Stimulated activated CD4-positive, alpha-beta T cell treated with anti-CD3 and anti-CD28 coated beads, Interleukin-12 subunit alpha, Interleukin-12 subunit beta, amount 100 ng/mL, for 24 hours (primary cell): ENCODE measurements at places on chromosomes 3 and 15.

- DNase-seq = no peak
Measured at GRCh38 chr3:56956906-56957305, 103.6 kb upstream of the SPATA12 start.

DNA sequence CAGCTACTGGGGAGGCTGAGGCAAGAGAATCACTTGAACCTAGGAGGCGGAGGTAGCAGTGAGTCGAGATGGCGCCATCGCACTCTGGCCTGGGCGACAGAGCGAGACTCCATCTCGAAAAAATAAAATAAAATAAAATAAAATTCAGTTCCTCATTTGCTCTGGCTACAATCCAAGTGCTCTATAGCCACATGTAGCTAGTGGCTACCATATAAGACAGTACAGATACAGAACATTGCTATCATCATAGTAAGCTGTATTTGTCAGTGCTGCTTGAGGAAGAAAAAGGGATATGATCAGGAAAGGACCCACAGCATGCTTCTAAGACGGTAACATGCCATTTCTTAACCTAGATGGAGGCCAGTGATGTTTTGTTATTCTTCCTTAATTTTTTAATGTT, 88.7 kb upstream of the CDAN1 start:
- no peak for DNase-seq

DNA sequence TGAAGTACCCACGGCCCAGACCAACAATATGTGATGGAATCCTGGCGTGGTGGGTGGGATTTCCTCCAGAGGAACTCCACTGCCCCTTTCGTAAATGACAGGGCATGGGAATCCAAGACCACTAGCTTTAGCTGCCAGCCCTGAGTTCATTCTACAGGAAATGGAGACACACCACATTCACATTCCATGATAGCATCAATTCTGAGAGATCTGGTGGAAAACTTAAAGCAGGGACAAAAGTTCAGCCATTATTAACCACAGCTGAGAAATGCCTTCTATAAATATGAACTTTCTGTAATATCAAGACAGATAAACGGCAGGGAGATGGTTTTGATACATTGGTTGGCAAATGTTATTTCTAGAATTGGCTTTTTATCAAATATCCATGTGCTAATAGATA, 98.2 kb downstream of the FBN1 start:
- no peak for DNase-seq

GRCh38 chr15:90039996-90040395, 38.9 kb downstream of the ZNF710 start:
- no peak for DNase-seq

GRCh38 chr3:44061961-44062360, 179.7 kb upstream of the TOPAZ1 start:
- DNase-seq = no peak

DNA sequence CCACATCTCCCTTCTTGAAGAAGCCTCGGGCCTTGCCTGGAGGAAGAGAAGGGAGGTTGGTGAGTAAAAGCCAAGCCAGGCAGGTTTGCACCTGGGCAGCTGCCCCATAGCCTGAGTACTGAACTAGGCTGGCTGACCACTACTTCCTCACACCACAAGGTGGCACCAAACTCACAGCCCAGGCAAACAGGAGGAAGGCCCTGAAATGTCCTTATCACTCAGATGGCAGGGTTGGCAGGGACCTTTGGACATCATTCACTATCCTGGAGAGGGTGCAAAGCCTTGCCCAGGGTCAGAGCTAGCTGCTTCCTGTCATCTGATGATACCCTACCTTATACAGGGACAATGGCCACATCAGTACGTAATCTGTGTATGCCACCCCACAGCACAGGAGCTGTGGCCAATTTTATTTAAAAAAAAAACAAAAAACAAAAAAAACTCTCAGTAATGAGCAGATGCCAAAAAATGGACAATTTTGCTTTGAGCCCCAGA, 2.2 kb upstream of the GRAMD2A start:
- DNase-seq = peak; percentile 54

- no peak for DNase-seq
Measured at GRCh38 chr3:38707730-38708129, 58.2 kb upstream of the SCN5A start.

DNA sequence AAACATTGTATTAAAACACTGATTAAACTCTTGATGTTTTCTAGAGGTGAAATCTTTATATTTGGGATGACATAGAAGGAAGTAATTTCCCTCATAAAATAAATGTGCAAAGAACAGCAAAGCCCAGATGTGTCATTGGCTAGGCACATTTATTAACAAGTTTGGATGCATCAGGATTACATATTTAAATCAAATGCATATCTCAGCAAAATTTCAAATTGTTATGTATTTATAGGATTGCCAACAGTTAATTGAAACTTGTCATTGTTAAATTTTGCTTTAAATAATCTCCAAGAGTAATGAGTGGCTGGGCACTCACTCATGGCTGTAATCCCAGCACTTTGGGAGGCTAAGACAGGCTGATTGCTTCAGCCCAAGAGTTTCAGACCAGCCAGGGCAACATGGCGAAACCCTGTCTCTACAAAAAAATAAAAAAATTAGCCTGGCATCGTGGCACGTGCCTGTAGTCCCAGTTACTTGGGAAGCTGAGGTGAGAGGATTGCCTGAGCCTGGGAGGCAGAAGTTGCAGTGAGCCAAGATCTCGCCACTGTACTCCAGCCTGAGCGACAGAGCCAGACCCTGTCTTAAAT, 28.2 kb downstream of the ARIH1 start:
- DNase-seq = no peak

DNA sequence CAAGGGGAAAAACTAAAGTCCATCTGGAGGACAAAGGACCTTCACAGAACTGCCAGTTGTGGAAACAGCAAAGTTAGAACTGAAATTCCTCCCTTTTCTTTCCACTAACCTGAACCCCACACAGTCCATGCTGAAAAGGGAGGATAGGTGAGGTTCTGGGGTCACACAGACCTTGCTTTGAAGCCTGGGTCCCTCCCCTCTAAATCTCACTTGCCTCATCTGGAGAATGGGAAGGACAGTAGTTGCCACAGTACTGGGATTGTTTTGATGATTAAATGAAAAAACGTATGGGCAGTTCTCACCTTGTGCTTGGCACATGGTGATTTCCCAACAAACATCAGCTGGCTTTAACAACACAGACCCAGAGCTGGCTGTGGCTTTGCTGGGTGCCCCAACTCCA, 166.4 kb upstream of the LRIG1 start:
- no peak for DNase-seq

- DNase-seq = no peak
Measured at GRCh38 chr3:191476066-191476772, 15.3 kb downstream of the PYDC2 start.

- DNase-seq = no peak
Measured at GRCh38 chr3:188066141-188066540, 87.8 kb upstream of the LPP start.

GRCh38 chr15:52104532-52105004, 8.0 kb downstream of the BCL2L10 start:
- DNase-seq = no peak

GRCh38 chr3:196096382-196096953, 14.6 kb upstream of the TFRC start:
- DNase-seq = no peak

DNA sequence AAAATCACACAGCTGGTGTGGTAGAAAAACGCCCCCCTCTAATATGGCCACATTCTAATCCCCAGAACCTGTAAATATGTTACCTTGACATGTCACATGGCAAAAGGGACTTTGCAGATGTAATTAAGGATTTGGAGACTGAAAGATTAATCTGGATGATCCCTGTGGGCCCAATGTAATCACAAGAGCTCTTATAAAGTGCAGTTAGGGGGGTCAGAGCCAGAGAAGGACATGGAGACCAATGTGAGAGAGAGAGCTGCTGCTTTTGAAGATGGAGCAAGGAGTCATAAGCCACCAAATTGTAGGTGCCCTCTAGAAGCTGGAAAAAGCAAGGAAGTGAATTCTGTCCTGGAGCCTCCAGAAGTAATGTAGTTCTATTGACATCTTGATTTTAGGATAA, 152.6 kb downstream of the PEX5L start:
- no peak for DNase-seq

DNA sequence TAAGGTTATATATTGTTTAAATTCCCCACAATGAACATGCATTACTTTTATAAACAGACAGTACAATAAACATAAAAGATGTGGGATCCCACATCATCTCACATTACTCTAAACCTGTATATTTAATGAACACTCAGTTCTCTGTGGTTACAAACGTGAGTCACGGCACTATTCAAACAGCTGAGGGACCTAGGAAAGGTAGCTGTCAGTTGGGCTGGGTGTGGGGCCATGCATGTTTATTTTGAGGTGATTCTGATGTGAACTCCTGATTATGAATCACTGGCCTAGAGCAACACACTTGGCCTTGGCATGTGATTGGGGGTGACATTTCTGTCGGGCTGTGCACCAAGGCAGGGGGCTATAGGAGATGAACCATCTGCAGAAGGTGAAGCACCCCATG, 147.6 kb upstream of the HACD2 start:
- no peak for DNase-seq

DNA sequence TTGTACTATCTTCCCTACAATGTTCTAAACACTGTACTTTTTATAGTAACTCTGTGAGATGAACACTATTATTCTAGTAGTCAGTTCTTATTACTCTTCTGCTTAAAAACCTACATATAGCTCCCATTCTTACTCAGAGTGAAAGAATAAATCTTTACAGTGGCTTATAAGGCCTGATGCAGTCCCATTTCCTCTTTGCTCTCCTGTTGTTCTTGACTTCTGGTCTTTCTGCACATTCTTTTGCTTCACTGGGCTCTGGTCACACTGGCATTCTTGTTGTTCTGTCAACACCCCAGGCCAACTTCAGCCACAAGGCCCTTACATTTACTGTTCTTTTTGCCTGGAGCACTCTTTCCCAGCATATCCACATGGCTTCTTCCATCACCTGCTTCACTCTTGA, 58.2 kb upstream of the TP63 start:
- no peak for DNase-seq

GRCh38 chr3:112302150-112302830, 8.3 kb upstream of the SLC9C1 start:
- no peak for DNase-seq

- no peak for DNase-seq
Measured at GRCh38 chr3:15498431-15499214, 22.9 kb downstream of the COLQ start.

DNA sequence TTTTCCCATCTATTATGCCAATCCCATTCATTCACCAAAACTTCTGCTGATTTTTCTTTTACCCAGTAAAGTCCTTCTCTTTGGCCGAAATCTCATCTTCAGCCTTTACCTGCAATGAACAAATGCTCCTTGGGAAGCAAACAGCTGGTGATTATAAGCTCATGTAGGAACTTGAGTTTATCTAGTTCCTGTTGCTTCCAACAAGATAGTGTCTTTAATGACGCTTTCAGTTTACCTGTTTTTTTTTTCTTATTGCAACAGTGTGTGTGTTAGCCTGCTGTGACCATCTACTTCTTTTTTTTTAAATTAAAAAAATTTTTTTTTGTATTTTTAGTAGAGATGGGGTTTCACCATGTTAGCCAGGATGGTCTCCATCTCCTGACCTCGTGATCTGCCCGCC, 156.0 kb downstream of the CD47 start:
- DNase-seq = no peak

- DNase-seq = no peak
Measured at GRCh38 chr3:149151843-149152242, 22.4 kb downstream of the HPS3 start.
